IMR-90 (cell line): ENCODE measurements at places on chromosomes 3 and 15. TPM values are rescaled to one million over a fixed set of nuclear protein-coding genes. Genes with fewer than 3 reads are reported as not detected.

DNA sequence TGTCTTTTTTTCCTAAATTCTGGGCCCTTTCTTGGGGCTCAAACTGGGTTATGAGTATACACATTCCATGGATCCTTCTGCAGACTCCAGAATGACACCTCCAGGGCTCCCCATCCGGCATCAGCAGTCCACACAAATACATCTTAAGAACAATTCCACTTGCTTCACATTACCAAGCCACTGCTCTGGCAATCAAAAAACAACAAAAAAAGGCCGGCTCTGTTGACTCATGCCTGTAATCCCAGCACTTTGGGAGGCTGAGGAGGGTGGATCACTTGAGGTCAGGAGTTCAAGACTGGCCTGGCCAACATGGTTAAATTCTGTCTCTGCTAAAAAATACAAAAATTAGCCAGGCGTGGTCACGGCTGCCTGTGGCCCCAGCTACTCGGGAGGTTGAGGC lies 49.9 kb upstream of the LPP start:
- peak; percentile 25 for DNase-seq

- no peak for DNase-seq
Observed at GRCh38 chr3:64354956-64355355, 129.7 kb upstream of the PRICKLE2 start.

DNA sequence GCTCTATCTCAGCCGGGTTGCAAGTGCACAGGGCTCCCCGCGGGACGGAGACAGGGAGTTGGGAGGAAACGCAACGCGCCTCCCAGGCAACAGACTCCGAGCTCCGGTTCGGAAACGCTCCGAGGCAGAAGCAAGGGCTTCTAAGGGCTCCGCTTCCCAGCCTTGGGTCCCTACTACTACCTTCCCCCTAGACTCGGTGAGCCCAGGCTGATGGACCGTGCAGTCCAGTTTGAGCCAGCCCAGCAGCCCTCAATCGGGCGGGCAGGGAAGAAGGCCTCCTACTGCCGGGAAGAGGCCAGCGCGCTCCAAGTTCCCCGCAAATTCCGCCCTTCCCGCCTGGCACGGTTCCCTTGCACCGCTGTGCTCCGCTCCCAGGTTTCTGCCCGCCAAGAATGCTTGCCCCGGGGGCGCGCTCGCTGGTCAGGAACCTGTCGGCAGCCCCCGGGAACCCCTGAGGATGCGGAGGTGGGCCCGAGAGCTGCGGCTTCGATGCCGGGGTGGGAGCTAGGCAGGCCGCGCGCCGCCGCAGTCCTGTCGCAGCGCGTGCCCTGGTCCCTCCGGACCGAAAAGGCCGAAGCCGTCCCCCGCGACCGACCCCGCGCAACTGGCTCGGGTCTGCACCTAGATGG lies 728 bp downstream of the TRANK1 start:
- peak; percentile 59 for DNase-seq

- DNase-seq, result no peak
Observed at GRCh38 chr3:14403619-14404155, 1.3 kb downstream of the SLC6A6 start.

DNA sequence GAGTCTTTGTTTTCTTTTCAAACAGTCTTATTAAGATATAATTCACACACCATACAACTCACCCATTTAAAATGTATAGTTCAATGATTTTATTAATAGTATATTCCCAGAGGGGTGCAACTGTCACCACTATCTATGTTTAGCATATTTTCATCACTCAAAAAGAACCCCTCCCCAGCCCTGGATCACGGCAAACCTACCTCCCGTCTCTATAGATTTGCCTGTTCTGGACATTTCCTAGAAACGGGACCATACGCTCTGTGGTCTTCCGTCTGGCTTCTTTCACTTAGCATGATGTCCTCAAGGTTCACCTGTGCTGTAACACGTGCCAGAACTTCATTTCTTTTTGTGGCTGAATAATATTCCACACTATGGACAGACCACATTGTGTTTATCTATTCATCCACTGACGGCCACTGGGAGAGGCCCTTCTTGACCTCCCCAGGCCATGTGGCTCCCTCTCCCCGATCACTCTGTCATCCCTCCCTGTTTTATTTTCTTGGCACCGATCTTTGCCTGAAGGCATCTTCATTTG lies 56.4 kb downstream of the IQSEC1 start:
- DNase-seq, result no peak

The GNAT1 gene
- total RNA-seq, result not detected in 2 replicates

The ATP8B4 gene
- total RNA-seq, result 0.54 and 0.56 TPM in 2 replicates

The TIGIT gene
- not detected in 2 replicates for total RNA-seq

The GOLGA6L4 gene
- total RNA-seq, result 0.54 and 0.83 TPM in 2 replicates

The INSYN1 gene
- total RNA-seq, result under 0.01 and 0.18 TPM in 2 replicates

The ANP32A gene
- 50.0 and 72.8 TPM in 2 replicates for total RNA-seq
